LHCN-M2 (cell line): ENCODE measurements at places on chromosomes 2 and 18. TPM values are rescaled to one million over a fixed set of nuclear protein-coding genes. Genes with fewer than 3 reads are reported as not detected.

GREB1 gene
- 0.38 and 0.57 TPM in 2 replicates for total RNA-seq

ACMSD gene
- total RNA-seq, result not detected in 2 replicates

PMAIP1 gene
- total RNA-seq, result 15.7 and 20.3 TPM in 2 replicates

NAT8 gene
- total RNA-seq, result not detected in 2 replicates

MOGAT1 gene
- not detected in 2 replicates for total RNA-seq

B4GALT6 gene
- total RNA-seq, result not detected in 2 replicates

HOXD3 gene
- total RNA-seq, result not detected in 2 replicates

GRCh38 chr2:161586517-161587167, 37.6 kb upstream of the SLC4A10 start:
- peak; percentile 29 for DNase-seq

- DNase-seq, result no peak
Observed at GRCh38 chr2:180597179-180597578, 383.2 kb upstream of the UBE2E3 start.

DNA sequence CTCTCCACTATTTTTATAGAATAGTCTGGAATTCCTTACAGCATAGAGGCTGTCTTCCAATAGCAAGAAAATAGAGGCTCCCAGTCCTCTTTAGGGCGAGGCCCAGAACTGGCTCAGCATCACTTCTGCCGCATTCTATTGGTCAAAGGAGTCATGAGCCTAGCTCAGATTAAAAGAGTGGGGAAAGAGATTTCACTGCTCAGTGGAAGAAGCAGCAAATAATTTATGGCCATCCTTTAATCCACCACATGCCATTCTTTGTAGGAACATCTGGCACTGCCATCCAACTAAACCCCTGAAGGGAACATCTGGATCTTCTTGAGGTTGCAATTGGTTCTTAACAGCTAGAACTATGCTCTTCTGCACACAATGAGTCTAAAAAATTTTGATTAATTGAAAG, 43.4 kb upstream of the NEUROD1 start:
- DNase-seq, result no peak

GRCh38 chr2:214836568-214836967, 27.1 kb upstream of the BARD1 start:
- DNase-seq, result peak; percentile 23

DNA sequence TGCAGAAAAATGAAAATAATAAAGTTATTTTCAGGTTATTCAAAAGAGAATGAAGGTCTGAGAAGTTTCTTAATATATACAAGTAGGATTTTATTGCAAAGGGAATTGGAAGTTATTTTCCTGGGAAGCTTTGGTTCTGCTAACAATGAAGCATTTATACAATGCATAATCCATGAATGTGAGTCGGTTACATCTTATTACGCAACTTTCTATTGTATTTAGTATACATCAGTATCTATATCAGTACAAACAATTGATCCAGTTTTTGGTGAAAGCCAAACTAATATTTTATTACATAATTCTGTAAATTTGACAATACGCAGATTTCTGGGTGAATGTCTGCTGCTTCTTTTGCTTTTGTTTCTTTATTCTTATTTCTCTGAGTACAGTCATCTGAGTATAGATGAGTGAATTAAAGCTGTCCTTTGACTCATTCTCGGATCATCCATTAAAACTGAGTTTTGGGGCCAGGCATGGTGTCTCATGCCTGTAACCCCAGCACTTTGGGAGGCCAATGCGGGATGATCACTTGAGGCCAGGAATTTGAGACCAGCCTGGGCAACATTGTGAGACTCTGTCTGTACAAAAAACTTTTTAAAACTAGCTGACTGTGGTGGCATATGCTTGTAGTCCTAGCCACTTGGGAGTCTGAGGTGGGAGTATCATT, 108.5 kb downstream of the SOCS6 start:
- peak; percentile 59 for DNase-seq

- DNase-seq, result no peak
Observed at GRCh38 chr2:97747285-97747684, 33.9 kb downstream of the ZAP70 start.

GRCh38 chr2:198309673-198310280, 505.4 kb downstream of the PLCL1 start:
- peak; percentile 45 for DNase-seq

DNA sequence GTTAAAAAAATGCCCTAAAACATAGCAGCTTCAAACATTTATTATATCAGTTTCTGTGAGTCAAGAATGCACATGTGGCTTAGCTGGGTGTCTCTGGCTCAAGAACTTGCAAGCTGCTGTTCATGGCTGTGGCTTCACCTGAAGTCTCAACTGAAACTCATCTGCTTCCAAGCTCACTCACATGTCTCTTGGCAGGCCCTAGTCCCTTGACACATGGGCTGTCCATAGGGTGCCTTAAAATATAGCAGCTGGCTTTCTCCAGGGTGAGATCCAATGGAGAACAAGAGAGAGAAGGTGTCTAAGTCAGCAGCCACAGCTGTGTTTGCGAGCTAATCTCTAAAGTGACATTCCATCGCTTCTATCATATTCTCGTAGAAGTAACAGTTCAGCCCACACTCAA, 152.8 kb downstream of the DSEL start:
- peak; percentile 59 for DNase-seq

- peak; percentile 94 for DNase-seq
Observed at GRCh38 chr2:158936978-158937377, 31.5 kb upstream of the TANC1 start.

- DNase-seq, result peak; percentile 39
Observed at GRCh38 chr2:42957109-42957860, 164.9 kb upstream of the HAAO start.

DNA sequence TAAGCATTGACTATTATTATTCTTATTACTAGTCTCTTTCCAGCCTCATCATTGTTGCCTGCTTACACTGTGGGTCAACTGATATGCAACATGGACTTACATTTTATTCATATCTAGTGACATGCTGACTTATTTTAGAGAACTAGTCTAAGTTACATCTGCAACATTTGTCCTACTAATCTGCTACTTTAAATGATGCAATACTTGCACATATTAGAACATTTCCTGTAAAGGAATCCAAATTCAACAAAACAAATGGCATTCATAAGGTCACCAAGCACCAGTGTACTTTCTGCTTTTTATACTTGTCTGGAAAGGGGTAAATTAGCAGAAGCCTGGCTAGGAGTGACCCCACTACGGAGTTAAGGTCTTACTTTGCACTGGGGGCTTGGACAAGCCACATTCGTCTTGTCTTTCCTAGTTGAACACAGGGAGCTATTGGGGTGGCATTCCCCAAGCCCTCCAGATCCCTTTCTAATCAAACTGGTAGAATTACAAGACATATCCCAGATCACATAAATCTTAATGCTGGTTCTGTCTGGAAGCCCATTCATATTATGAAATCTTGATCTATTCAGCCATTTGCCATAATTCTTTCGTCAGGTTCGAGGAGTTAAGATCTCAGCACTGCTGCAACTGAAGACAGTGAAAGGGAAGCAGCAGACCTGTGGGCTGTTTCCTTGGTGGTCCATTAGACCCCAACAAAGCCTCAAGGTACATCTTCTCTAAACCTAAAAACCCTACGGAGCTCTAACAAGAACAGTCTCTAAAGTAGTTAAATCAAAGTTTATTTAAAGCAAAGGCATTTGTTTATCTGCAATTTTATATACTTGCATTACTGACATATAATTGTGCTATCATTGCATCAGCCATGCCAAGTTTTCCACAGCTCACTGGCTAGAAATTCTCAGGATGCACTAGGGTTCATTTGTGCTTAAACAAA, 49.9 kb upstream of the RTN4 start:
- DNase-seq, result peak; percentile 66

GRCh38 chr18:32366586-32367538, 103.8 kb downstream of the GAREM1 start:
- no peak for DNase-seq

- DNase-seq, result no peak
Observed at GRCh38 chr2:3399829-3400228, 20.3 kb downstream of the TRAPPC12 start.

GRCh38 chr2:126381091-126381490, 274.9 kb upstream of the GYPC start:
- DNase-seq, result no peak

DNA sequence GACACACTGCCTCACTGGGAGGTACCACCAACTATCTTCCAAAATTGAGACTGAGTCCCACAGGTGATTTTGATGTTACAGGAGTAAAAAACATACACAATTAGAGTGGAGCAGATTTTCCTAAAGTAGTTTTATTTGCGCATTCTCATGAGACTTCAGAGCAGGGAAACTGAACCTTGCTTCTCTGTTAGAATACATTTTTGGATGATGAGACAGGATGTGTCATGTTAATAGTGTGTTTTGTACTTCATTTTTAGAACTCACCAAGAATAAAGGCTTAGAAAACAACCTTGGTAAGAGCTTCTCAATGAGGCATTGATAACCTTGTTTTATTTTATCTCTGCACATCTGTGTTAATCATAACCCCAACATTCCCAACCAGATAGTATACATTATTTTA, 310.2 kb upstream of the GALNT5 start:
- peak; percentile 54 for DNase-seq

DNA sequence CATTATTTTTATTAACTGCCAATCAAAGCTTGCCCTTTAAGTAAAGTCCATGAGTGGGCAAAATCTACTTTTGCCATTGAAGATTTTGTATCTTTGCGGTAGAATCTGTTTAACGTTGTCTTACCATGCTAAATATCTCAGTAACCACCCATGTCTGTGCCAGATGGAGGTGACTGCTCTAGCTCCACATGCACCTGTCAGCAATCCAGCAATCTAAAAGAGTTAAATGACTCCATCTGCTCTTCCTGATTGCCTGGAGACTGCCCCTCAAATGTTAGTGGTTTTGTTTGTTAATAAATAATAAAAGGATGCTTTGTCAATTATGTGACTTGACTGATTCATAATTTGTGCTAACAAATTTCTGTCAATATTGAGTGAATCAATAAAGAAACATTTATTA, 141.7 kb downstream of the RBM43 start:
- no peak for DNase-seq

DNA sequence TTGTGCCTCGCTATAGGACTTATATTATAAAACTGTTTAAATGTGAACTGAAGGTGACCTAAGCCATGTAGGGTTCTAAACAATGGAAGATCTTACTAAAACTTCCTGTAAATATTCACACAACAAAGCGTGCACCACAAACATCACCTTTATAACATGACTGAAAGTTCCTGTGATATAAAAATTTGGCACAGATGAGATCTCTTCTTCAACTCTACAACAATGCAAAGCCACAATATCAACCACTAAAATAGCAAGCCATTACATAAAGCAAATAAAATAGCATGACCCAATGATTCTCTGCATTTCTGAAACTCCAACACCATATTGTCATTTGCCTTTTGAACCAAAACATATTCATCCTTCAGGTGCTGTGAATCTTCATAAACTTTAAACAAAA, 3.5 kb downstream of the YES1 start:
- no peak for DNase-seq

DNA sequence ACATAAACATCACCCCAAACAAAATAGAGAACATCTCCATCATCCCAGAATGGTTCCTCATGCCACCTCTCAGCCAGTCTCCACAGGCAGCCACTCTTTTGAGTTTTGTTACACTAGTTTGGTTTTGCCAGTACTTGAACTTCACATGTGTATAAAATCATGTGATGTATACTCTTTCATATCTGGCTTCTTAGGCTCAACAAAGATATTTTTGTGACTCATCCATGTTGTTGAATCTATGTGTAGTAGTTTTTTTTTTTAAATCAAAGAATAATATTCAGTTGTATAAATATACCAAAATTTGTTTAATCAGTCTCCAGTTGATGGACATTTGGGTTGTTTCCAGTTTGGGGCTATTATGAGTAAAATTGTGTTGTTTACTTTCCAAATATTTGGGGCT, 75.9 kb downstream of the PMS1 start:
- DNase-seq, result peak; percentile 40

DNA sequence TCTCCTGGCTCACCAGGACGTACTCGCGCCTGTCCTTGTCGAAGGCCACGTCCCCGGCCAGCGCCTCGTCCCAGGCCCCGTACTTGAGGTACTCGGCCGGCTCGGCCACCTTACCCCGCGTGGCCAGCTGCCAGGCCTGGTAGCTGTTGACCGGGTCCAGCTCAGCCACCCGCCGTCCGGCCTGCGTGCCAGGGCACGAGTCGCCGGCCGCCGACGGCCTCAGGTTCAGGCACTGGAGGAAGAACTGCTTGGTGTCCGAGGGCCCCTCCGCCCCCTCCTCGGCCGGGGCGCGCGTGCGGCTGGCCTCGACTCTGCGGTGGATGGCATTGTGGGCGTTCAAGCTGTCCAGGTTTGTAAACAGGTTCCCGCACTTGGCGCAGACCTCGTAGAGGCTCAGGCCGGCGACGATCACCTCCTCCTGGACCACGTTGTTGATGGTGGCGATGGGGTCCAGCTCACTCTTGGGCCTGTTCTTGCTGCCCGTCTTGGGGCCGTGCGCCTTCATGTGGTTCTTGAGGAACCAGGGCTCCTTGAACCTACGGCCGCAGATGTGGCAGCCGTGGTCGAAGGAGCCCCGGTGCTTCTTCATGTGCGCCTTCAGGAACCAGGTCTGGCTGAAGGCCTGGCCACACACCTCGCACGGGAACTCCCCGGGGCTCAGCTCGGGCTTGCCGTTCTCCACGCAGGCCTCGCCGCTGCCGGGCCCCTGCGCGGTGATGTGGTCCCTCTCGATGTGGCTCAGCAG, 53.2 kb downstream of the ZNF516 start:
- DNase-seq, result no peak
